ENCODE measurements at places on chromosomes 3 and 15.

GRCh38 chr3:53970661-53971060, 79.0 kb upstream of the SELENOK start:
- no peak for DNase-seq

DNA sequence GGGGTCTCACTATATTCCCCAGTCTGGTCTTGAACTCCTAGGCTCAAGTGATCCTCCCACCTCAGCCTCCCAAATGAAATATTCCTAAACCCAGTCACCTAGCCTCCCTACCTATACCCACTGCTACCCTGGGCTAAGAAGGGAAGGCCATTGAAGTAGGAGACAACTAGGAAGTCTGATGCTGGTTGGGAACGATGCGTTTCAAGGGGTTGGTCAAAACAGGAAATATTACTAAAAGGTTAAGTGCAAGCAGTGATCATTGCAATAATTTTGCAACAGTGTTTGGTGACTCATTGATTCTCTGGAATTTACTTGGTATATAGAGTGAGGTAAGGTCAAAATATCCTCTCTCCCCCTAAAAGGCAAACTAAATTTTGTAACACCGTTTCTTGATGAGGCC, 4.6 kb upstream of the UQCRC1 start:
- no peak for DNase-seq

- DNase-seq, result no peak
Observed at GRCh38 chr15:32706704-32707103, 11.1 kb upstream of the GREM1 start.

DNA sequence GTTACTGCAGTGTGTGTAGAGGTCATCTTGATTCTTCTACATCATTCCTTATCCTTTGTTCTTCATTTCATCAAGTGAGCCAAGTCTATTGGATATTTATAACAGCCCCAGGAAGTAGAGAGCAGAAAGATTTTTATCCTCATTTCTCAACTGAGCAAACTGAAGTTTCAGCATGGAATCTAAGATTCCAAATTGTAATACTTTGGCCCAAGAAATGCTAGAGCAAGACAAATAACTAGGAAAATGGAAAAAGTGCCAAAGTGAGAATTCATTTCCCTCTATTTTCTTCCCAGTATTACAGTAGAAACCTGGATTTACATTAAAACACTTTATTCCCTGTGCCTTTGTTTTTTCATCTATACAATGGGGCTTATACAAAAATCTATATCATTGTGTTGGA, 346.8 kb downstream of the ARPP21 start:
- DNase-seq, result no peak

GRCh38 chr3:13785351-13785750, 94.5 kb downstream of the WNT7A start:
- DNase-seq, result no peak

GRCh38 chr15:78133801-78134200, 2.6 kb upstream of the CIB2 start:
- no peak for DNase-seq

DNA sequence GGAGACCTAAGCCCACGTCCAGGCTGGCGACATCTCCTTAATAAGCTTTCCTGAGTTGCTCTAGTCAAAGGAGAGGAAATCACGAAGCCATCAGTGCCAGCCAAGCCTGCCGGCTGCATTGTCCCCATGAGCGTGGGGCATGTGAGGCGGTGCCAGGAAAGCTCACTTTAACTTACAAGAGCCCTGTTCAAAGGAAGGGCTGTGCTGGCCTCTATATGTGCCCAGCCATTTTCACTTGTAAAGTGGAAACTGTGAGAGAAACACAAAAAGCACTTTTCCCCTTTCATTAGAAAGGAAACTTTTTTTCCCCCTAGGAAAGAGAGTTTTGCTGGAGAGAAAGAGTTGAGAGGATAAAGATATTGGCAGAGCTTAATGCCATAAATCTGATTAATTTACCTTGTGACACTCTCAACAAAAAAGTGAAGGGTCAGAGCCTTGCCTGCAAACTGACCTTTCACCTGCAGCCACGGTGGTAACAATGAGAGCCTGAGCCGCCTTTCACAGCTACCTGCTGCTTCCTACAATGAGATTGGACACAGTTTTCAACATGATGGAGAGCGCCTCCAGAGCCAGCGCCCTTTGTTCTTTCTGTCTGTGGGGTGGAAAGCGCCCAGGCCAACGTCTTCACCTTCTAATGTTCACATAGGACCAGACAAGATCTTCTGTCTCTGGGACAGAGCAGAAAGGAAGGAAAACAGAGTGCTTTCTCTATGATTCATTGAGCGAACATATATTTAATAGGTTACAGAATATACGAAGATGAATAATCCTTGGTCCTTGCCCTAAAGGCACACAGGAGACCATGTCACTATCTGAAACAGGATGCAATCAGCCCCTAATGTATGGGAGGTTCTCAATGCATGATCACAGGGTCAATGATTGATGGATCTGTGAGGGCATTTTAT, 233.1 kb upstream of the HES1 start:
- no peak for DNase-seq

- DNase-seq, result no peak
Observed at GRCh38 chr15:67039384-67040075, 25.9 kb upstream of the SMAD3 start.

DNA sequence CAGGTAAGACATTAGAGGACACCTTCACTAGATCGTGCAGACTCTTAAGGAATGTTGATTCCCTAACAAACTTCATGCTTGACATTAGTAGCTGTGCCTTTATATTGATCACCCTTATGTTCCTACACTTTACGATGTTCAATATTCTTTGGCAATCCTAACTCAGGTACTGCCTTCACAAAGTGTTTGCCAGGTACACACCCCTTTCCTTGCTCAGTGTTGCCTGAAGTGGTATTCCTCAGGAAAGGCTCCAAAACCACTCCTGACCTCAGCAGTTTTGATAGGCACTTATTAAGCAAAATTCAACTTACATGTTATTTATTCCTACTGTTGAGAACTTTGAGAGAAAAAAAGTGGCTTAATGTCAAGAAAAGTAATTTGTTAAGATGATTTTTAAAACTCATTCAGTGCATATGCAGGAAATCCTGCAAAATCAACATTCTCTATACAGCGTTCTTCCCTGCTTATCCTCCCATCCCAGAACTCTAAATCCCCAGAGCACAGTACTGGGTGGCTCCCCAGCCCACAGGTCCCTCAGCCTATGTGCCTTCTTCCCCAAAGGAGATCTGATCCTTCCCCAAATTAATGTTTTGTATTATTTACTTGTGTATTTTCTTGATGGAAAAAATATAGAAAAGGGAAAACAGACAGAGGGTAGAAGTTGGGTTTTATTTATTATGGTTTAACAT, 260.7 kb downstream of the MECOM start:
- DNase-seq, result no peak

GRCh38 chr3:139975594-139976365, 40.8 kb downstream of the CLSTN2 start:
- no peak for DNase-seq

- no peak for DNase-seq
Observed at GRCh38 chr15:58489289-58490085, 57.7 kb downstream of the LIPC start.

DNA sequence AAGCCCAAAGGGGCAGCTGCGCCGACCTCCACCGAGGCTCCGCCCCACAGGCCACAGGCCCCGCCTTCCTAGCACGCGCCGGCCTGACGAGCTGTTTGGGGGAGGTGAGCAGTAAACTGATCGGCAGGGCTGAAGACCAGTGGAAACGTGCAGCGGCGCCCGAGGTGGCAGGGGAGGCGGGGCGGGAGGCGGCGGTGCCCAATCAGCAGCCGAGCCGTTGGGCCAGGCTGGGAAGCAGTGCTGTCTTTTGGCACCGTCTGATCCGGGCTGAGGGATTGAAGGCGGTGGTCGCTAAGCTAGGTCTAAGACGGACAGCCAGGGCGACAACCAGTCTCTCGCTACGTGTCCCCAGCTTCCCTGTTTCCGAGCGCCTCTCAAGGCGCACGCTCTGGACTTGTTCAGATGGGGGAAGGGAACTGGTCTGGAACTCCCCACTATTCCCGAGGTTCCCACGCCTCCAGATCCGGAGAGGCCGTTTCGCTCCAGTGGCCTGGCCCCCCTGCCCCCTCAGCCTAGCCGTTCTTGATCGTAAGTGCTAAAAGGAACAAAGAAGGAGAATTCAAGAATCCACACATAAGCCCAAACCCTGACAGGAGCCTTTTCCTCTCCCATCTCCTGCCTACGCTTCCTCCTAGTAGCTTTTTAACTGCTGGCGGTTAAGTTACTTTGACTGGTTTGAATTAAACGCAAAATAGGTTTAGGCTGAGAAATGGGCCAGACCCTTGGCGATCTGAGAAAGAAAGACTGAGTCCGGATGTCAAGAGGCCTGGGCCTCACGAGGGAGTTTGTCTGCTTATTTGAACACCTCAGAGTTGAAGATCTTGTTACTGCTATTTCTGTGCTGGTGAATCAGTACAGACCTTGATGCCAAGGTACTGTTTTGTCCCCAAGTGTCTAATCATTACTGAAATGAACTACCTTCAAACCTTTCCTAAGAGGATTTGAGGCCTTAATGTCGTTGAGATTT, at the start of gene FMN1:
TSS of gene FMN1 (minus strand) at position 11 of the 967 bp plus-strand sequence. CDS start 39,800 bp downstream, outside the sequence.
- DNase-seq, result no peak

DNA sequence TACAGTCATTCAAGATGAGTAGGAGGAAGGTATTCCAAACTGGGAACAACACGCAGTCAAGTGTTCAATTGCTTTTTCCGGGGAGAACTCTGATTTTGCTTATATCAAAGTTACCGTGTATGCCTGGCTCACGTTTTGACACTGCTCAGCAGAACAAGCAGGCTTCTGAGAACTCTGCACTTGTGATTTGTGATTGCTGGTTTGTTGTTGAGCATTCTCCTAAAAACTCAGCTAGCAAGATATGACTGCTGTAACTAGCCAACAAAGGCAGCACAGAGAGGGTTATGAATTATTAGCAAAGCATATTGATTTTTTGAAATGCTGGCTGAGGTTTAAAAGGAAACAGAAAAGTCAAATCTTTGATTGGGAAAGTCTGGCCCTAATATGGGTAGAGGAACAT, 151.7 kb downstream of the ZPLD1 start:
- DNase-seq, result no peak

DNA sequence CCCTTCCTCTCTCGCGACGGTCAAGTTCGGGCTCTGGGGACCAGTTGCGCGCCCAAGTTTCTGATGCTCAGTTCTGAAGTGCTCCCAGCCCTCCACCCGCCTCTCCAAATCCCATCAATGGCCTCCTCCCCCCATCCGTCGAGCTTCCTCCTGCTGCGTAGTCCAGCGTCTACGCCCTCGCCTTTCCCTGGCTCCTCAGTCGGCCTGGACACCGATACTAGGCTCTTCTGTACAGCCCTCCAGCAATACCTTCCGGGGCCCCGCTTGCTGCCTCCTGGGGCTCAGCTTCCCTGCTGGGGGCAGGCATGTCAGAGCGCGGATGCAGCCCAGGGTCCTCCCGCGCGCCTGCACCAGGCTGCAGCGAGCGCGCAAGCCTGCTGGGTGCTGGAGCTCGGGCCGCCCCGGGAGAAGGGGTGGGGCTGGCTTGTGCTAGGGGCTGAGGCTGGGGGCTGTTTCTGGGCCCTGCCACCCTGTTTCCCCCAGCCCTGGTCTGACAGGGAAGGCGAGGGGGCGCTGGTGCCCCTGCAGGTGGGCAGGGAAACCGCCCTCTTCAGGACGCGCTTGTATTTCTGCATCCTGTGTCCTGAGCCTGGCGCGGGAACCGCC, 353.3 kb upstream of the SUCLG2 start:
- no peak for DNase-seq

- no peak for DNase-seq
Observed at GRCh38 chr3:142898346-142899213, 9.7 kb upstream of the PCOLCE2 start.

GRCh38 chr3:97967966-97968365, 4.3 kb downstream of the RIOX2 start:
- DNase-seq, result no peak

DNA sequence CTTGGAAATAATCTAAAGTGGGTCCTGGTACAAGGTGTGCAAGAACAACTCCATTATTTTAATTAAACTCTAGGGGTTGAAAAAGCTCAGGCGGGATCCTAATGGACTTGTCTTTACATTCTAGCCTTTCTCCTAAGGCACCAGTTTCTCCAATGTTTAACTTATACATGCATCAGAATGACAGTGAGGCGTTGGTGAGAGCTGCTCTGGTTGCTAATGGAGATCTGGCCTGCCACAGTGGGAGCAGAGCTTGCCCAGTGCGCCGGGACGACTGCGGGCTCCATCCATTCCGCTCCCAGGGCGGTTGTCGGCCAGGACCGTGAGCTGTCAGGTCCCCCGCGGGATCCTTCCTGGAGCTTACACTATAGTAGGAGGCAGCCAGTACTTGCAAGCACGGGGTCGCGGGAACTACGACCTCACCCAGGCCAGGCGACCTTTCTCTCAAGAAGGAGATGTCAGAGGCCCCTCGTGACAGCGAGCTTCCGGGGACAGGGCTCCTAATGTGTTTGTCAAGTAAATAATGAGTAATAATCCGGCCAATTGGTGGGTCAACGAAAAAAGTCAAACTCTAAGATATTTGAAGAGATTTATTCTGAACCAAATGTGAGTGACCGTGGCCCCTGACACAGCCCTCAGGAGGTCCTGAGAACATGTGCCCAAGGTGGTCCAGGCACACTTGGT, 991 bp upstream of the HIGD1A start:
- DNase-seq, result no peak

- no peak for DNase-seq
Observed at GRCh38 chr3:26438325-26438940, 184.1 kb upstream of the LRRC3B start.

DNA sequence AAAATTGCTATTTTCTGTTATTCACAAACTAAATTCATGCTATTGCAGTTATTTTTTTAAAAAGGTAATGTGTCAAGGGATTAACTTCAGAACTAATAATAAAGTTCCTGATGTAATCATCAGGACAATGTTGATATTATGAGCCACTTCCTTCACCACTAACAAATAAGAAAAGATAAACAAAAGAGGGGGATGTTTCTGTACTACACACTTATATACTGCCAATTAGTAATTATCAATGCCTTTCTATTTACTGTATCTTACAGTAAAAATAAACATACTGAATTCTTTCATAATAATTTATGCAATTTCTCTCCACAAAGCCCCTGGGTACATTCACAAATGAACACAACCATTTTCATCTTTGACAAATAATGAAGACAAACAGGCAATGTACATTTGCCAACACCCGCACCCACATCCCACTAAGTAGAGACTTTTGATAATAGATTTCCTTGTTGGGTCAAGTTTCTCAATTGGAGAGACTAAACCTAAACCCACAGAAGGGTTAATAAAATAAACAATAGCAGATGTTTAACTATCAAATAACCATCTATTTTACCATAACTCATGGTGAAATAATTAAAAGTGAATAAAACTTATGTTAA, 3.7 kb downstream of the CBLB start:
- no peak for DNase-seq

DNA sequence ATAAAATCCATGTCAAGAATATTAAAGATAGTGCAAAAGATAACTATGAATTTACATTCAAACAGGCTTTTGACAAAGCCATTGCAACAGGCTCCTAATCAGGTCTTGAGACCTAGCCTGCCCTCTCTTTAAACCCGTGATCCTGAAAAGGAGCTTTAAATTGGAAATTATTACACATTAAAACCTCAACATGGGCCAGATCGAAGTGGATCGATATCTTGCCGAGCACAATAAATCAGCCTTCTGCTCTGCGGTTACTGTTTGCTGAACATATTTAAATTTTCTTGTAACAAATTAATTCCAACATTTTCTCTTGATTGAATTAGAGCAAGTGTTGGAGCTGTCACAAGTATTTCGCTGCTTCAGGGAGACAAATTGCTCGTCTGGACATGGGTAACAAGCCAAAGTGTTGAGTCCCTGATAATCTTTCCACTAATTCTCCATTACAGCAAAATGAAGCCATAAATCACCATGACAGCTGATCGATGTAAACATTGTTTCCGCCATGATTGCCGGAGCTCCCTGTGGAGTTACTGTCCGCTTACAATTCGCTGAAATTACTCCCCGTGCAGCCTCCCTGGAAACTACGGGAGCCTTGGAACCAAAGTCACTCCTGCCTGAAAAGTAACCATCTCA, 47.6 kb downstream of the SHOX2 start:
- DNase-seq, result no peak
